Trophoblast cell (in vitro differentiated cells and primary cell): ENCODE measurements at places on chromosomes 11 and 22.

DNA sequence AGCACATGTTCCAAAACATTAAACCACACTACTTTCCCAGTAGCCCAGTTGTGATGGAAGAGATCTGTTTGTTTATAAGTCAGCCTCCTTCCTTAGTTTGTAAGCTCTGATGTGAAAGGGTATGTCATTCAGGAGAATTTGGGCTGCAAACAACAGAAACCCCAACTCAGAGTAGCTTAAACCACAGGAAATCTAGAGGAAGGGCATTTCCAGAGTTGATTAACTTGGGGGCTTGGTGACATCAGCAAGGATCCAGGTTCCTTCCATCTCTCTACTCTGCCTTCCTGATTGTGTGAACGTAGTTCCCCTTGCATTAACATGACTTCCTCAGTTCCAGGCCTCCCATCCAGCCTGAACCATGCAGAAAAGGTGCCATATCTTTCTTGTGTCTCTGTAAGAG lies 6.5 kb upstream of the FJX1 start:
- no peak for DNase-seq

GRCh38 chr11:91497847-91498246 lies 726.8 kb upstream of the FAT3 start:
- DNase-seq, result no peak

DNA sequence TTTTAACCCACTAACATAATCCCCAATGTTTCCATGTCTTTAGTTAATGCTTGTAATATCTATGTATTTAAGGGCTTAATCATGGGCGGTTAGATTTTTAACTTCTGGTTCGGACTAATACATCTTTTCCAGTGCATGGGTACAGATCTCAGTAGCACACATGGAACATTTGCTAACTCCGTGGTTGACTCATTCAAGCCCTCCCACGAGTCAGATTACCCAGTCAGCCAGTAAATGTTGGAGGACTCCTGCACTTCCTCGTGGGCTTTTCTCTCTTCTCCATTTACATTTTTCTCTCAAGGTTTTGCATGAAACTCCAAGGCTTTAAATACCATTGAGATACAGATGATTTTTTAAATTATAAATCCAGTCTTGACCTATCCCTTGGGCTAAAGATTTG lies 313.9 kb downstream of the ST3GAL4 start:
- no peak for DNase-seq

- no peak for DNase-seq
Measured at GRCh38 chr11:42631220-42631843, 680.5 kb upstream of the API5 start.

GRCh38 chr11:5626196-5626595 lies 1.4 kb downstream of the TRIM34 start:
- DNase-seq, result peak; percentile 84

GRCh38 chr11:122441666-122442035 lies 213.9 kb upstream of the UBASH3B start:
- no peak for DNase-seq

- no peak for DNase-seq
Measured at GRCh38 chr22:41947424-41948080, 600 bp upstream of the CENPM start.

GRCh38 chr11:104061853-104062521 lies 25.5 kb downstream of the DDI1 start:
- DNase-seq, result peak; percentile 48

DNA sequence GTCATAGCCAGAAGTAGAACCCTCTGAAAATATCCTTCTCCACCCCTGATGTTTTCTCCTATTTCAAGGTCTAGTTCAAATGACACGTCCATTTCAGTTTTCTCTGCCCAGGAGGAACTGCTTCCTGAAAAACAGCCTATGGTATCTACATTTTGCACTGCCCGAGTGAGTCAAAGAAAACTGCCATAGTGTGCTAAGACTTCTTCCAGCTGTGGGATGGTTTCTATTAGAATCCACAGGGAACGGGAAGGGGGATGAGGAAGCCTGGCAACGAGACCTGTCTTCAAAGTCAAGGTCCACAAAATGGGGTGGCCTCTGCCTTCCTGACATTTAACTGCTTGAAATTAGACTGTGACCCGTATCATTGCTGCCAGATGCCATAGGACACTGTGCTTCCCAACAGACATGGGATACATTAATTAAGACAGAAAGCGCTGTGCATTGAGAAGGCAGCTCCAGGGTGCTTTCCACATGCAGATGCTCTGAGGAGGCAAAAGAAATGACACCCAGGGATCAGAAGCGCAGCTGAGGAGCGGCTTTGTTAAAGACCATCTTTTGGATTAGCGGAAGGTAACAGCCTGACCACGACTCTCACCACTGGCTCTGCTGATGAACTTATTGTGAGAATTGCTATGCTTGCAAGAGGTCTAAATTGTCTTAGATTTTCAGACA lies 39.4 kb upstream of the NUP50 start:
- DNase-seq, result no peak
